ENCODE measurements at places on chromosomes 6 and 20.

DNA sequence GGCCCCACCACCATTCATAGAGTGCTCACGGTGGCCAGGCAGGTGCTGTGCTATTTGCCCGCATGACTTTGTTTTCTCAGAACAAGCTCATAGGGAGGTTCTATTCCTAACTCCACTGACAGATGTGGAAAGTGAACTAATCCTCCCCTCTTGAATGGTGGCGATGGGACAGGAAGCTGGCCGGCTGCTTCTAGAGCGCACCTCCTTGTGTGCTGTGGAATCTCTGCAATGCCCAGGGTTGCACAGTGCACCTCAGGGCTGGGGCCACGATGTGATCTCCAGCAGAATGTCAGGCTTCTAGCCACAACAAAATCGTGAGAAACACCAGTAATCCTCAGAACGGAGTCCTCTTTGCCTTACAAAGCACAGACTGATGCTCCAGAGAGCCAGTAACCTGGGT, 53.8 kb upstream of the SLC22A23 start:
- no peak for DNase-seq

DNA sequence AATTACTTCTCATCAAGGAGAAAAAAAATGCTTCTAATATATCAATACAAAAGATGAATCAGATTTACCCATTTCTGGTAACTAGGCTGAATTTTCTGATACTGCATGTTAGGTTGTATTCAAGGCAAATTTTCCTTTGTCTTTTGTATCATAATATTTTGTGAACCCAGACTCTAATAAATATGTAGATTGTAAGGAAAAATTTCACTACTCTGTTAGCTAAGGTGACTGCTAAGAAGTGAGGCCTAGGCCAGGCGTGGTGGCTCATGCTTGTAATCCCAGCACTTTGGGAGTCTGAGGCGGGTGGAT, 12.7 kb downstream of the TP53INP2 start:
- no peak for DNase-seq

DNA sequence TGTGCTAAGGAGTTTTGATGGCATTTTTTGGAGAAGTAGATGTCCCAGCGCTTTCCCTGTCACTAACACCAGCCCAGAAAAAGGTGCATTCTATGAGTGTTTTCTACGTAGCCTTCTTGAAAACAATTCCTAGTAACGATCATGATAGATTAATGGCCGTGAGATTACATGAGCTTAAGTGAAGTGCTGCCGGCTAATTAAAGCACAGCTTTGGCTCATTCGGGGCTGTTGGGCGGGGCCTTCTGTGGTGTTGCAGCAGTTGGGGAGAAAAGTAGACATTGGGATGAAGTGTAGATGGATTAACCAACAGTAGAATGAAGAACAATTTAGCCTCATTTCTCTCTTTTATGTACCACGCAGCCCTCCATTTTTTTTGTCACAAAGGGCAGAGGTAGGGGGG, 20.8 kb upstream of the TRAF3IP2 start:
- no peak for DNase-seq

- DNase-seq: no peak
Observed at GRCh38 chr20:2757969-2758368, 42.5 kb downstream of the CPXM1 start.

GRCh38 chr20:5971203-5971602, 20.8 kb downstream of the MCM8 start:
- no peak for DNase-seq

DNA sequence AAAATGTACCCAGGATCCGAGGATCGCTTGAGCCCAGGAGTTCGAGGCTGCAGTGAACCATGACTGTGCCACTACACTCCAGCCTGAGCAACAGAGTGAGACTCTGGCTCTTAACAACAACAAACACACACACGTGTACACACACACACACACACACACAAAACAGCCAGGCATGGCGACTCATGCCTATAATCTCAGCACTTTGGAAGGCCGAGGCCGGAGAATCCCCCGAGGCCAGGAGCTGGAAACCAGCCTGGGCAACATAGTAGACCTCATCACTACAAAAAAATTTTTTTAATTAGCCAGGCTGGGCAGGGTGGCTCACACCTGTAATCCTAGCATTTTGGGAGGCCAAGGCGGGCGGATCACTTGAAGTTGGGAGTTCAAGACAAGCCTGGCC, 23.3 kb upstream of the ARFGEF2 start:
- no peak for DNase-seq

- DNase-seq: no peak
Observed at GRCh38 chr6:31728767-31729514, at the start of gene DDAH2. TSS of gene DDAH2 (minus strand) at chr6:31729299. CDS start at chr6:31729161, 138 bp downstream.

- no peak for DNase-seq
Observed at GRCh38 chr6:88612631-88613030, 350.8 kb downstream of the RNGTT start.

GRCh38 chr6:14063756-14064155, 53.8 kb upstream of the CD83 start:
- DNase-seq: no peak

DNA sequence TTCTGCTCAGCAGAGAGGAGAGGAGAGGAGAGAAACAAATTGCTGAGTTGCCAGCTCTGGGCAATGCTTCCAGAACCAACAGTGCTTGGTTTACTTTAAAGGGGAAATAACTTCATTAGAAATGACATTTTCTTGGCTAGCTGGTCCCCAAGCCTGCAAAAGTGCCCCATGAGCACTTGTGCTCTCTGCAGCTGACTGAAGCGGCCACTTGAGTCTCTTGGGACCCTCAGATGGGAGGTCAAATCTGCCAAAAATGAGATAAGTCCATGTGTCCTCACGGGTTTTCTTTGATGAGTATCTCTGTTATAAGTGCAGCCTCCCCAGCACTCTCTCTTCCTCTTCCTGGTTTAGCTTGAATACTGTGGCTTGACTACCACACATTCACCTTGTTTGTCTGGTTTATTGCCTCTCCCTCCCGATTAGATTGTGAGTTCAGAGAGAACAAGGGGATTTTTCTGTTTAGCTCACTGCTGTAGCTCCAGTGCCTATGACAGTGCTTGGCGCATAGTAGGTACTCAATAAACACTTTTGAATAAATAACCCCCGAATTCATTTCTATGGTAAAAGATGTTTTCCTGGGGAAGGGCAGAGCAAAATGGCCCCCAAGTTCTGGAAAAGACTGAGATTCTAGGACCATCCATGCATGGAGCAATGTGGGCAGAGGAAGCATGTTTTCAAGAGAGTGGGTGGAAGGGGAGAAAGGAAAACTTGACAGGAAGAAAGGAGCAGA, 7.0 kb upstream of the RIN2 start:
- DNase-seq: no peak

- DNase-seq: no peak
Observed at GRCh38 chr6:75233092-75233615, 10.4 kb downstream of the COX7A2 start.

DNA sequence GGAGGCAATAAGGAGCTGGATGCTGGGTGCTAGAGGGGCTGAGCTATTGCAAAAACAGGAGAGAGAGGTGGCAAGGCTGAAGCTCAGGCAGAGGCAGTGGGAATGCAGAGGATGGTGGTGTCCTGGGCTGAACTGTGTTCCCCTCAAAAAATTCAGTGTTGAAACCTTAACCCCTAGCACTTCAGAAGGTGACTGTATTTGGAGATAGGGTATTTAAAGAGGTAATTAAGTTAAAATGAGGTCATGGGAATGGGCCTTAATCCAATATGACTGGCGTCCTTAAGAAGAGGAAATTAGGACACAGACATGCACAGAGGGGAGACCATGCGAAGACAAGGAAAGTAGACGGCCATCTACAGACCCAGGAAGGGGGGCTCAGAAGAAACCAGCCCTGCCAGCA, 11.5 kb upstream of the MMP9 start:
- no peak for DNase-seq

- DNase-seq: no peak
Observed at GRCh38 chr6:34149452-34149810, 3.5 kb upstream of the GRM4 start.

GRCh38 chr6:127366282-127367022, 23.0 kb upstream of the ECHDC1 start:
- no peak for DNase-seq

All from GDM1 (cell line).